RPMI7951 (cell line): ENCODE measurements at places on chromosomes 3 and 15. TPM values are rescaled to one million over a fixed set of nuclear protein-coding genes. Genes with fewer than 3 reads are reported as not detected.
A peak's percentile ranks its signal among the peaks of the same experiment; 100 is the strongest.

MESP1 gene
- total RNA-seq = 1.6 and 2.5 TPM in 2 replicates

PIK3CA gene
- total RNA-seq = 19.0 and 23.9 TPM in 2 replicates

GRCh38 chr3:142857056-142857455 is 31.8 kb downstream of the PCOLCE2 start:
- DNase-seq = peak; percentile 27

DNA sequence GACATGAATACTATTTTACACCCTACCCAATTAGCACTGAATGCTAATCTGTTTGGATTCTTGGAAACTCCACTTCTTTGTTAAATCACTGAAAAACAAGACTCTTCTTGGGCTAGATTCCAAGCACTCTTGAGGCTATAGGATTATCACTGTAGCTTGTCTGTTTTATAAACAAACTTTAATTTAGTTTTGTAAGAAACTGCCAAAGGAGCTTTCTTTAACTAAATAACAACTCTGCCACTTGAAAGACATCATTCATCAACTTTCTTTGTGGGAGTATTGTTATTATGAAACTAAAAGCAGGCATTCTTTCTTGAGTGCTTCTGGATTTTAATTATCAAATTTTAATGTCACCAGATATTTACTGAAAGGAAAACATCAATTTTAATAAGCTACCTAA is 24.1 kb downstream of the CBLB start:
- DNase-seq = no peak

GRCh38 chr3:24154781-24155180 is 209.7 kb downstream of the NR1D2 start:
- no peak for DNase-seq

DNA sequence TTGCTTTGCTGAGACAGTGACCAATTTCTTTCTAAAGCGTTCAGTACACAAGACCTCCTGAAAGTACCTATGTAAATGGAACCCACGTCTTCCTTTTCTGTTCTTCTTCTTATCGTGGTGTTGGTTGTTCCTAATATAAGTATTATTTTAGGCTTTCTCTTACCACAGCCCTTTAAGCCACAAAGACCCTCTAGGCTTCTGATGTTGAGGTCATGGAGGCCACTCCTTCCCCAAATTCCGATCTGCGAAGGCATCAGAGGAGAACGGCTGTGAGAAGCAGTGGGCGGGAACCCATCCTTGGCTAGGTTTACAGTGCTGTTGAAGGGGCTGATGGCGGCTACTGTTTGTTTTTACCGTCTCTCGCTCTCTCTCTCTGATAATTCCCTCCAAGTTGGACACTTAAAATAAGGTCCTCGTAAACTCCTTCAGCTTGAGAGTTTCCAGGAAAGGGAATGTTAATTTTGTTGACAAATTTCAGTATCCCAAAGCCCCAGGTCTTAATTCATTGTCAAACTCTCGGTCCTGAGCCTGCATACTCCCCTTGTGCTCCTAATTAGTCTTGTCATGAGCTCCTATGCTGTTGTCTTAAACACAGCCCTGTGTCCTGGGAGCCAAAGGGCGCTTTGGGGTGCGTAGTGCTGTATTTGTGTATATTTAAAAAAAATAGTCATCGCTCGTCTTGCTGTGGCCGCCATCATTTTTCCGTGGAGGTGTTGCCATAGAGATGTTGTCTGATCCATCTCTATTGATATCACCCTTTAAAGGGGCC is 178.8 kb downstream of the OPA1 start:
- DNase-seq = no peak
